ENCODE measurements at places on chromosomes 6 and 20.

DNA sequence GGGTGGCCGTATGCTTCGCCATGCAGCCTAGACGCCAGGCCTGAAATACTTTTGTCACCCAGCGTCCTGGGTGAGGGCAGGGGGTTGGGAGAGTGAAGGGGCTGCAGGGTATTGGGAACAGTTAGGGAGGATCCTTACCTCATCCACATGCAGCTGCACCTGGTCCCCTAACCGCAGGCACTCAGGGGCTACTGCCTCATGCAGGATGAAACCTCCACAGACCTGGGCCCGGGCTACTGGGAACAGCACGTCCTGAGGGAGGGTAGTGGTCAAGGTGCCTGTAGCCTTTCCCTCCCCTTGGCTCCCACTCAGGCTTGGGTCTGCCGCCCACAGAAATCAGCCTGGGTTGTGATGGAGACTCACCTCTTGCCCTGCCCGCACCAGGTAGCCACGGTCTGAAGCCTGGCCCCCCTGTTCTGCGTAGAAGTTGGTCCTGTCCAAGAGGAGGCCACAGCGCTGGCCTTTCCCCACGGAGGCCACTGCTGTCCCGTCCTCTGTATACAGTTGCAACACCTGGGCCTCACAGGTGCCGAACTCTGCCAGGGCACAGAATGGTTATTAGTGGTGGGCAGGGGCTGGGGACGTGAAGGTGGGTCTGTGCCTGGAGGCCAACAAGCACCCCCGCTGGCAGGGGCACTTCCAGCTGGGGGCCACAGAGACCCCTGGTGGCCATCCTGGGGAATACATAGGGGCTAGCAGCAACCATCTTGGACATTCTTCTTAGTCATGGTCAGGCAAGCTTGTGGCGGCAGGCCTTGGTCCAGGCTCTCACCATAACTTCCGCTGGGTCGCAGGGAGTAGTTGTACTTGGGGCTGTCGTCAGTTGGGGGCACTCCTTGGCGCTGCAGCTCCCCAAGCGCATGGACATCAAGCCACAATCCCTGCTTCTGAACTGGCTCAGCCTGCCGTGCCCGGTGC, 8.6 kb downstream of the AARS2 start:
- no peak for DNase-seq

GRCh38 chr6:88220493-88220892, 54.3 kb upstream of the CNR1 start:
- no peak for DNase-seq

DNA sequence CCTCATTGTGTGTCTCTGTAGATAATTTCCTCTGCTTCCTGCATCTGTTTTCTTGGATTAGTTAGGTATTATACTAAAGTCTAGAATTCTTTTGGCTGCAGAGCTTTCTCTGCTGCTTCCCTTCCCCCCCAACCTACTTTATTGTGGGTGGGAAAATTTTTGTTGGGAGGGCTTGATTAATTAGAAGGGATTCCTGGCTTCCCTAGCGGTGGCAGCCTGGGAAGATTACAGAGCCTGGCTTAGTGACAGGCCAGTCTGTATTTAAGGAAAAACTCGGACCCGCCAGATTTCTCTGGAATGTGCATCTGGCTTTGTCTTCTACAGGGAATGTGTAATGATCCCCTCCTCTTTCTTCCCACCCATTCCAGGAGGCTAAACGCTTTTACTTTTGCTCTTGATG, 31.2 kb downstream of the SLX4IP start:
- no peak for DNase-seq

DNA sequence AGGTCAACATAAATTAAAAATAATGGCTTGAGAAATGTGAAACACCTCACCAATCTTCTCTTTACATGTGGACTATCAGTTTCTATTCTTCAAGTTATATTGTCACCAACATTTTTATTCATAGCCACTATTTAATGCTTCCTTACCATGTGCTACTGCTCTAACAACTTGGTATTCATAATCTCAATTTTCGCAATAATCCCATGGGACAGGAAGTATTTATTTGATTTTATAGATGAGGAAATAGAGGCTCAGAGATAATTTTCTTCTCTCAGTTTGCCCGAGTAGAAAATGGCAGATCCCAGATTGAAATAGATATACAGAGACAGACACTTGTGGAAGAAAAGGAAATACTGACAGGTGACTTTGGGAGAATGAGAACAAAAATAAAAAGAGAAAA, 66.6 kb downstream of the FAM83B start:
- DNase-seq, result no peak

DNA sequence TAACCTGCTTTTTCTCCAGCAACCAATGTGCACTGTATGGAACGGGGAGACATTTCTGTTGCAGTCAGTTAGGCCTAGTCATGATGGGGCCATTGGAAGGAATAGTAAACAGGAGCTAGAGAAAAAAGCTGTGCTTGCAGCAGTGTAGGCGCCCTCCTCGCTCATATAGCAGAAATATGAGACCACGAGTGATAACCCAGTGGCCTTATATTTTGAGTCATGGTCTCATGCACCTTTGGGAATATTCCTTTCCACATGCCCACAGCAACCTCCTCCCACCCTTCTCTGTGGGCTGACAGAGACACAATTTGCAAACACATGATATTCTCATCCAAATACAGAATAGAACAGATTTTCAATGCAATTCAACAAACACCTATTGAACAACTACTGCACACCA, 248.9 kb upstream of the CITED2 start:
- no peak for DNase-seq

All from activated CD8-positive, alpha-beta memory T cell treated with anti-CD3 and anti-CD28 coated beads for 4 hours (primary cell).